ENCODE measurements at places on chromosomes 3 and 15.
A peak's percentile ranks its signal among the peaks of the same experiment; 100 is the strongest.

- DNase-seq = no peak
Observed at GRCh38 chr3:48440590-48440958, 517 bp downstream of the TMA7 start.

- no peak for DNase-seq
Observed at GRCh38 chr3:184633237-184633579, 71.6 kb downstream of the EPHB3 start.

DNA sequence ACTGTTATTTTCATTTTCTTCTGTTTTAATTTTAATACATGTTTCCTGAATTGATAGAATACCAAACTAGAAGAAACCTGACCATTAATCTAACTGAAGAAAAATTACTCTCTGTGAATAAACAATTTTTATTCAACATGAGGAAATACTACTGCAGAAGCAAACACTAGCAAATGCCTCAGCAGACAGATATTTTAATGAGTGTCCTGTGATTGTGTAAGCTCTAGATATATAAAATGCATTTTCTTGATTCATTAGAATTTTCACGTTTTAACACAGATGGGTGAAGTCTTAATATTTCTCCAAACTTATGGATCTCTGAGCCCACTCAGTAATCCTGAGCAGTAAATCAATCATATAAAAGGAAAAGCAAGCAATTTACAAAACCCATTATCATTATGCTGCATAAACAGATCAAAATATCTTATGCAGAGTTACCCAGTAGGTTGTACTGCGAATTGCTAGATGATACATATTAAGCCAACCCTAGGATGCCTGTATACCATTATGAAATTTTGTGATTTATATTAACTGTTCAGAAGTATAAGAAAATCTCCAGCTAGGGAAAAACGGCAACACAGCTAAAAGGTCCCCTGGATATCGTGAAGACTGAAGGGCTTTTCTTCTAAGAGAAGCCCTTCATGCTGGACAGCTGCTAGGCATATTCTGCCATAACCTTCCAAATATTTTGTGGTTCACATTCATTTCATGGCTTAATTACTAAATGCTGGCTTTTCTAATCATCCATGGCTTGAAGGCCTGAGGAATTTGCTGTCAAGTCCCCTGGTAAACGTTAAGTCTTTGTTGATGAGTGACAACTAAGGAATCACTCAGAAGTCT, 157.7 kb upstream of the TGFBR2 start:
- no peak for DNase-seq

DNA sequence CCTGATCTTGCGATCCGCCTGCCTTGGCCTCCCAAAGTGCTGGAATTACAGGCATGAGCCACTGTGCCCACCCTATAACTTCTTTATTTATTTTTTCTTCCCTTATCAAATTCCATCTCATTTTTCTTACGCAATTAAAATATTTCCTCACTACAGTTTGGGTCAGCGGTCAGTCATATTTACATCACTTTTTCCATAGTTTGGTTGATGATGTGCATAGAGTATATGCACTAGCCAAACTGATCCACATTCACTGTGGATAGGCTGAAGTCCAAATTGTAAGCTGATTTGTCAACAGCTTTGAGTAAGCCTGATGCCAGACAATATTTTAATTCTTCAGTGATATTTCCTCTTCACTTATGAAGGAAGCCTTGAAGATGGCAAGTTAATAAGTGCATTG, 256.3 kb downstream of the TIGIT start:
- no peak for DNase-seq

DNA sequence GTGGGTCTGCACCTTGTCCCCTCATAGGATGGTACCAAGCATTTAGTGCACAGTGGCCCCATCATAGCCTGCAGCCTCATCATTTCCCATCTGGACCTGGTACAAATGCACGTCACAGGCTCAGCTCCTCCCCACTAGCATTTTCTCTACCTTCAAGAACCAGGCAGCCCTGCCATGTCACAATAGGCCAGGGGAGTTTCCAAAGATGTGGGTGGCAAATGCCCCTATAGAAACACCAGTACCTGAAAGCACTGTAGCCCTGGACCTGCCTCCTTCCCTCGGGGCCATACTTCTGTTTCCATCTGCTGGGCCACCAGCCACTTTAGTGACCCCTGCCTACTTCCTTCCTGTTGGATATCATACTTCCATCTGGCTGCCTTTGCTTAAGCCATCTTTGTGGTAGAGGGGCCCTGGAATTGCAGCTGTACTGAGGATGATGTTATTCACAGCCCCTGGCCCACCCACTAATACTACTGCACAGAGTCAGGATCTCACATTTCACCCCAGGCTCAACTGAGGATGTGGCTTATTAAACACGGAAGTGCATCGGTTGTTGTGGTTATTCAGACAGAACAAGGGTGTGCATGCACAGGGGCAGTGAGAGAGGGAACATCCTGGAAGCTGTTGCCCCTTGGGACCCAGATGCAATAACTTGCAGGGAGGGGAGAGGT, 3.8 kb downstream of the TCTA start:
- DNase-seq = peak; percentile 43

DNA sequence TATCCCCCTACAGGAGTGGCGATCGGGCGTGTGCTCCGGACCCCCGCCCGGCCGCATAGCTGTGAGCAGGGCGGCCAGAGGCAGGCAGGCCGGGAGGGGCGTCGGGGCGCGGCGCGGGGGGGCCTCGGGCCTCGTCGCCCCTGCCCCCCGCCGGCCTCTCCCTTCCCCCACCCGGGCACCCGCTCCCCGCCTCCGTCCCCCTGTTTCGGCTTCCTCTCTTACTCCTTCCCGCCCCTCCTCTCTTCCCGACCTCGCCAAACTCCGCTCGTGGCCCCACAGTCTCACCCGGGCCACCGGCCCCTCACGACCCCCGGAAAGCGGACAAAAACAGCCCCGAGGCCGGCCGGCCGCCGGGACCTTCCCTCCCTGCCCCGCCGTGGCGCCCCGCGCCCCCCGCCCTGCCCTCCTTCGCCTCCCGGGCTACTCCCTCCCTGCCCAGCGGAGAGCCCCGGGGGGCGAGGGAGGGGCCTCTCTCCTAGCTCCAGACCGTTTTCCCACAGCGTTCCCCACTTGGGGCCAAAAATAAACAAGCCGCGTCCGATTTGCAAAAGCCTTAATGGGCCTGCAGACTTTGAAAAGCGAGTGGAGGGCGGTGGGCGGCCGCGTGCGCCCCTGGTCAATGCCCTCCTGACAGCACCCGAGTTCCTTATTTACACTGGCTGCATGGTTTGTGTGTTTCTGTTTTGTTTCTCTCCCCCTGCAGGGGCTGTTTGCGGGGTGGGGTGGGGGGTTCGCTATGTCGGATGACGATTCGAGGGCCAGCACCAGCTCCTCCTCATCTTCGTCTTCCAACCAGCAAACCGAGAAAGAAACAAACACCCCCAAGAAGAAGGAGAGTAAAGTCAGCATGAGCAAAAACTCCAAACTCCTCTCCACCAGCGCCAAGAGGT, 1.0 kb downstream of the UBE2E1 start:
- peak; percentile 7 for DNase-seq

GRCh38 chr15:35194296-35194695, 109.2 kb upstream of the NANOGP8 start:
- DNase-seq = no peak

DNA sequence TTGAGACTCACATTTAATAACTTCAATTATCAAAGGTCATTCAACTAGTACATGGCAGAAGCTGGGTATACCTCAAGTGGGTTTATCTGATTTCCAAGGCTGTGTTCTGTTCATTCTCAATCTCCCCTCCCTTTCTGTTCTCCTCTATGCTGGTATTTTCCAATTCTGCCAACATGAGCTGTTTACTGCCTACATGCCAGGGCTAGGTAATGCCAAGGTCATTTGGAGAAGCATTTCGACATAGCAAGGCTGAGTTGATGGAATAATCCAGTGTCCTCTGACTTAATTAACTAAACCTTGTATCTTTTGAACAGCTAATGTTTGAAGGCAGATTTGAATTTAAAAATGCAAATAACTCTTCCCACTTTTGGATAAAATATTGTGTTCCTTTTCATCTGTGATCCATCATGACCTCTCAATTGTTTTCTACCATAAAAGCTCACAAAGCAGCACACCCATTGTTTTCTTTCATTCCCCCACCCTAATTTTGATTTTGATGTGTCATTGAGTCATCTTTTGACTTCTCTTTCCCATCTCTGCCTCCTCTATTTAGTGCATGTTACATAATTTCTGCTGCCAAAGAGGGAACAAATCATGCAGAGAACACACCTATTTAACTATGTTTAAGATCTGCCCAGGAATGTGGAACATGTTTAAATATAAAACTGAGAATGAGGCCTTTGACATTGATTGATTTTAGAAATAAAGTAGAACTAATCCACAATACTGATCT, 308.8 kb upstream of the NR2E3 start:
- DNase-seq = no peak

DNA sequence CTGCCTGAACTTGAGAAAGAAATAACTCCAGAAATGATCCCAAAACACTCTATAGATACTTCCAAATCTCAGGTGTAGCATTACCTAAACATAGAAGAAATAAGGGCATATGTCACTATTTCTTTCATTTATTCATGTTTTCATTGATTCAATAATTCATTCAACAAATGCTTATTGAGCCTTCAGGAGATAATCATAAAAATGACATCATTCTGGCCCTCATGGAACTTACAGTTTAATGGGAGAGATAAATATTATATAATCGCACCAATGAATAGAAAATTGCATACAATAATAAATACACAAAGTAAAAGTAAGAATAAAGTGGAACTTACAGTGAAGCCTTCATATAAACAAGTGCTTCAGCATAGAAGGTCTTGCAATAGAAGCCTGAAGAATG, 58.1 kb upstream of the NR2F2 start:
- DNase-seq = no peak

GRCh38 chr3:12430086-12430485, 54.2 kb upstream of the TSEN2 start:
- DNase-seq = no peak

DNA sequence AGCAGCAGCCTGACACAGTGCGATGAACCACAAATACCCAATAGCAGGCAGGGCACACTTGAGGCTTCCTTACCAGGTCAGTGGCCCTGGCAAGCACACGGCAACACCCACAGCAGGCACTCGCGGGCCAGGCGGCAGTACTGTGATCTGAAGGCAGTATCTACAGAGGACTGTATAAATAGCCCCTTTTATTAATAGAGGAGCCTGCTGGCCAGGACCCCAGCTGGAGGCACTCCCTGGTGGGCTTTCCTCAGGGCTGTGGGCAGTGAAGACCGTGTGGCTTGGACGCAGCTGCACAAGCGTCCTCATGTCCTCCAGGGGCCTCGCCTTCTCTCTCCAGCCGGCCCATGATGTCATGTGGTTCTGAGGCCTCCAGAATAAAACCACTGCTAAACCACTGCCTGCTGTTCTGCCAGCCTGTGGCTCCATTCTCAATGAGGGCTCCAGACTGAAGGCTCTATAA, 44.1 kb downstream of the LRIG1 start:
- no peak for DNase-seq

DNA sequence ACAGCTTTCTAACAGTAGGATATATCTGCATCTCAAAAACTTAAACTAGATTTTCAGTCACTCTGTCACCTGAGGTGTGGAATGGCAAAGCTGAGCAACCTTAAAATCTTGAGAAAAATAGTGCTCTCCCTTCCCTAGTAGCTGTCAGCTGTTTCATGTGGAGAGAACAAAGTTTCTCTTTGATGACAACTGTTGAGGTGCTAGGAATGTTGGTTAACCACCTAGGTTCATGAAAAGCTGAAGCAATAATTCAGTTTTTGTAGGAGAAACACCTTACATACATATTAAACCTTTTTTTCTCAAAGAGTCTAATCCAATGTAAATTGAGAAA, 40.8 kb downstream of the TCF12 start:
- DNase-seq = no peak

- no peak for DNase-seq
Observed at GRCh38 chr3:129616713-129617112, 10.2 kb upstream of the PLXND1 start.

All from stimulated activated CD4-positive, alpha-beta T cell treated with anti-CD3 and anti-CD28 coated beads, TNF-alpha, amount 100 ng/mL, for 4 hours (primary cell).